ENCODE measurements at places on chromosomes 4 and X. TPM values are rescaled to one million over a fixed set of nuclear protein-coding genes. Genes with fewer than 3 reads are reported as not detected.

- no peak for DNase-seq
- H3K27ac ChIP-seq, result no peak overlapping the region
- no peaks in the 10 kb centered on the region for H3K4me1 ChIP-seq
- no peaks in the 10 kb centered on the region for H3K36me3 ChIP-seq
Observed at GRCh38 chr4:130183766-130184165, 1087.8 kb downstream of the C4orf33 start.

MAGEC2 gene
- total RNA-seq, result not detected

- H3K36me3 ChIP-seq, result no peaks in the 10 kb centered on the region
- H3K27me3 ChIP-seq, result no peaks in the 10 kb centered on the region
- no peak overlapping the region for H3K27ac ChIP-seq
- DNase-seq, result no peak
- H3K4me1 ChIP-seq, result no peaks in the 10 kb centered on the region
Observed at GRCh38 chr4:105002278-105002677, 144.4 kb upstream of the TET2 start.

HOPX gene
- 4.2 TPM for total RNA-seq

- H3K27me3 ChIP-seq, result no peaks in the 10 kb centered on the region
- no peak overlapping the region for H3K4me3 ChIP-seq
- H3K27ac ChIP-seq, result no peak overlapping the region
- H3K4me1 ChIP-seq, result no peaks in the 10 kb centered on the region
Observed at GRCh38 chrX:4994855-4995254, 1233.8 kb downstream of the NLGN4X start.

GRCh38 chr4:4689694-4690440 lies 148.0 kb upstream of the STX18 start:
- no peaks in the 10 kb centered on the region for H3K27me3 ChIP-seq
- H3K4me1 ChIP-seq, result no peaks in the 10 kb centered on the region
- DNase-seq, result no peak
- no peak overlapping the region for H3K4me3 ChIP-seq

DNA sequence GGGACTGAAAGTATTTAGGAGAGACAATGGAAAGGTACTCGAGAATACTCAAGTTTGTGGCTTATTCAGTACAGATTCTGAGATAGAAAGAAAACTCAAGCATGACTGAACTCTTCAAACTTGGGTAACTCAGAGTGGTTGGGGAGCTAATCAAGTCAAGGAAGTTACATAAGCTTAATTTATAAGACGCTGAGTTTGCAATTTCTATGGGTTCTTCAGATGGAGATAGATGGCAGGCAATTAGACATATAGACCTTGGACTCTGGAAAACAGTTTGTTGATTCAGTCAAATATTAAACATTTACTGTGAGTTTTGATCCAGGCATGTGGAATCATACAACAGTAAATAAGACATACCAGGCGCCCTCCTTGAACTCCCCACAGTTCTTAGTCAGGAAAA lies 1749.9 kb upstream of the TENM3 start:
- H3K4me3 ChIP-seq, result no peak overlapping the region
- H3K27me3 ChIP-seq, result no peaks in the 10 kb centered on the region
- H3K4me1 ChIP-seq, result peaks cover 19% of the 10 kb centered on the region
- no peak for DNase-seq
- H3K36me3 ChIP-seq, result no peaks in the 10 kb centered on the region
- H3K27ac ChIP-seq, result no peak overlapping the region

IGBP1 gene
- total RNA-seq, result 69.1 TPM

TLR10 gene
- not detected for total RNA-seq

DNA sequence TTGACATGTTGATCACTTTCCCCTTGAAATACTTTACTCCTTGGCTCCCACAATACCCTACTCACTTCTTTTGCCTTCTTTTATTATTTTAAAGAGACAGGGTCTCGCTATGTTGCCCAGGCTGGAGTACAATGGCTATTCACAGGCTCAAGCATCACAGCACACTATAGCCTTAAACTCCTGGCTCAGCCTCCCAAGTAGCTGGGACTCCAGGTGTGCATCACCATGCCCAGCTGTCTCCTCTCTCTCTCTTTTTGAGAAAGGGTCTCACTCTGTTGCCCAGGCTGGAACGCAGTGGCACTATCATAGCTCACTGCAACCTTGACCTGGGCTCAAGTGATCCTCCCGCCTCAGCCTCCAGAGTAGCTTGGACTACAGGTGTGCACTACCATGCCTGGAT lies 51.6 kb downstream of the SUPT20HL2 start:
- no peak overlapping the region for H3K4me3 ChIP-seq
- no peak for DNase-seq
- H3K36me3 ChIP-seq, result no peaks in the 10 kb centered on the region
- no peak overlapping the region for H3K27ac ChIP-seq
- H3K27me3 ChIP-seq, result peaks cover 3% of the 10 kb centered on the region

DNA sequence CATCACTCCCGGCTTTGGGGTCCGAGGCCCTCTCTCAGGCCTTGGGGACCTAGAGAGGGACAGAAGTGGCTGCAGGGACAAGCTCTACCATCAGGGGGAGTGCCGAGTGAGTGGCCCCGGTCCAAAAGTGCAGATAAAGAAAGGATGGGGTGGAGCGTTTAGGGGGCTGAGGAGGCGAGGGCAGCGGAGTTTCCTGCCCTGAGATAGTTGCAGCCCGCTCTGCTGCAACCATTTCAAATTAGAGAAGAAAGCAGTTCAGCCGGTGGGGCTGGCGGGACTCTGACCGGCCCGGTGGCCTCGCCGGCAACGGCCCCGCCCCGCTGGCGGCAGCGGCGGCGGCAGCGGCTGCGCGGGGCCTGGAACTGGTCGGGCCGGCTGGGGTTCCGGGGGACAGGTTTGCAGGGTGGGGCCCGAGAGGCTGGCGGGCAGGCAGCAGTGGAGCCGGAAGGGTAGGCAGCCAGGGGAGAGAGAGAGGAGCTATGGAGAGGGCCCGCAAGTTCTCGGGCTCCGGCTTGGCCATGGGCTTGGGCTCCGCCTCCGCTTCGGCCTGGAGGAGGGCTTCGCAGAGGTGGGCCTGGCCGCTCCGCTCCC lies 7.6 kb downstream of the DLG3 start:
- no peaks in the 10 kb centered on the region for H3K36me3 ChIP-seq
- H3K4me1 ChIP-seq, result peaks cover 6% of the 10 kb centered on the region
- peak overlapping the region; percentile 94 for H3K4me3 ChIP-seq
- H3K27me3 ChIP-seq, result peaks cover 5% of the 10 kb centered on the region
- no peak overlapping the region for H3K27ac ChIP-seq

DNA sequence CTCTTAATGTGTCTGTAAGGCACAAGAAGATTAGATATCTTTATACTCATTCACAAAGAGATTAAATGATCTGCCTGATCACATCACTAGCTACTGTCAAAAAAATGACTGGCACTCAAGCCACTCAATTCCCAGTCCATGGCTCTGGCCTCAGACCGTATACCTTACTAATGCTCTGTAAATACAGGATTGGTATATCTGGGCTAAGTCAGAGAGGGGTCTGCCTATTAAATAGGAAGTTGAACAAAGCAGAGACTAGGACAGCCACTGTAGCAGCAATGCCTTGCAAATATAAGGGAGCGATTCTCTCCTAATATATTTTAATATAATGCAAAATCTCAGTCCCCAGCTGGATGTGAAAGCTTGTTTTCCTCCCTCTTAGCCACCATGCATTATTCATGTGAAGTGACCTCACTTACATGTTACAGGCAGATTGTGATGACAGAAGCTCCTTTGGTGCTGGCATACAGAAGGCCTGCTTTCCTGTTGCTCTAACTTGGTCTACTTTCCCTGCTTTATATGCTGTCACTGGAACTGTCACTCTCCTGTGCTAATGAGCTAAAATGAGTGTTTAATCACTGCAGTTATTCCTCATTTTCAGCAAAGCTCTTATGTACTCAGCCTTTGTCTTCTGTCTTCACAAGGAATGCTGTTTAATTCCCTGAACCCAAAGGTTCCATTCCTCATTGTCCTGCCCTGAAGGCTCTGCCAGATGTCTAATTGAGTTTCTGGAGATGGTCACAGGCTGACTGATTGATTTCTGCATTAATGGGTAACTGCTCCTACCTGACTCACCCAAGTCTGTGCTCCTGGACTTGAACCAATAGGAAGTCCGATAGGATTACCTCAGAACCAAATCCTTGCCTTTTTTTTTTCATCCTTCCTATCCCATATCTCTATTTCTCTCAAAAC lies 578.2 kb downstream of the KLHL13 start:
- H3K4me1 ChIP-seq, result no peaks in the 10 kb centered on the region
- no peaks in the 10 kb centered on the region for H3K36me3 ChIP-seq
- no peak overlapping the region for H3K4me3 ChIP-seq

ATP2B3 gene
- 0.10 TPM for total RNA-seq

- H3K4me1 ChIP-seq, result peaks cover 11% of the 10 kb centered on the region
- no peak for DNase-seq
- peaks cover 20% of the 10 kb centered on the region for H3K36me3 ChIP-seq
- no peak overlapping the region for H3K4me3 ChIP-seq
Observed at GRCh38 chr4:78337244-78338020, 214.1 kb upstream of the ANXA3 start.

KCNIP4 gene
- total RNA-seq, result 0.31 TPM

NIPAL1 gene
- 2.0 TPM for total RNA-seq

DNA sequence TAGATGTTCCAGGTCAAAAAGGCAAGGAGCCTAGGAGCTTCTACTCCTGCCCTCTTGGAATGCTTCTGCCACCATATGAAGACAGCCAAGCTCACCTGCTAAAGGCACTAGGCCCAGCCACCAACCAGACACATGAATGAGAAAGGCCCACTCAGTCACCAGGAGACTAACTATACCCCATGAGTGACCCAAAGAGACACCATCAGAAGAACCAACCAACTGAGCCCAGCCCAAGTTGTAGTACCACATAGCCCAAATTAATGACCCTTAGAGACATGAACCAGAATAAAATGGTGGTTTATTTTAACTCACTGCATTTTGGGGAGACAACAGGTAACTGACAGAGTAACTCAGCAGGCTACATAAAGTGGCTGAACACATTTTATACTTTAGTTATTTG lies 22.9 kb upstream of the CXCL3 start:
- H3K36me3 ChIP-seq, result no peaks in the 10 kb centered on the region
- no peaks in the 10 kb centered on the region for H3K27me3 ChIP-seq
- no peaks in the 10 kb centered on the region for H3K4me1 ChIP-seq
- DNase-seq, result no peak

DNA sequence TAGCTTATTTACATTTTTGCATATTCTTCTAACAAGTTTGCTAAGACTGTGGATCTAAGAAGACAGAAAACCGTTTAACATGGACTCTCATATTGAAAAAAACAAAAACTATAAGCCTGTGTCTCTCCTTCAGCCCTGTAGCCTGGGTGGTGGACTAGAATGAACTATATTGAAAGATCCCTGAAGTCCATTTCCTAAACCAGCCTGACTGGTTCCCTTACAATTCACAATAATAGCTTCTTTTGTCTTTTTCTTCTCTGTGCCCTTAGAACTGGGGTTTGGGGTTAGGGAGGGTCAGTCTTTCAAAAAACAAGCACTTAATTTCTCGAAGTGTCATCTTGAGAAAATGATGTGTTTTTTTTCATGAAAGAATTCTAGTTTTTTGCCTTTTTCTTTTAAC lies 59.0 kb downstream of the GSTCD start:
- peaks cover 4% of the 10 kb centered on the region for H3K36me3 ChIP-seq
- no peaks in the 10 kb centered on the region for H3K27me3 ChIP-seq
- DNase-seq, result no peak
- no peak overlapping the region for H3K4me3 ChIP-seq
- H3K27ac ChIP-seq, result no peak overlapping the region

NXF2 gene
- 0.67 TPM for total RNA-seq

- H3K4me3 ChIP-seq, result no peak overlapping the region
- peaks cover under 1% of the 10 kb centered on the region for H3K36me3 ChIP-seq
- no peak overlapping the region for H3K27ac ChIP-seq
- no peak for DNase-seq
- H3K27me3 ChIP-seq, result no peaks in the 10 kb centered on the region
- no peaks in the 10 kb centered on the region for H3K4me1 ChIP-seq
Observed at GRCh38 chr4:184907216-184907615, 81.4 kb upstream of the ACSL1 start.

DNA sequence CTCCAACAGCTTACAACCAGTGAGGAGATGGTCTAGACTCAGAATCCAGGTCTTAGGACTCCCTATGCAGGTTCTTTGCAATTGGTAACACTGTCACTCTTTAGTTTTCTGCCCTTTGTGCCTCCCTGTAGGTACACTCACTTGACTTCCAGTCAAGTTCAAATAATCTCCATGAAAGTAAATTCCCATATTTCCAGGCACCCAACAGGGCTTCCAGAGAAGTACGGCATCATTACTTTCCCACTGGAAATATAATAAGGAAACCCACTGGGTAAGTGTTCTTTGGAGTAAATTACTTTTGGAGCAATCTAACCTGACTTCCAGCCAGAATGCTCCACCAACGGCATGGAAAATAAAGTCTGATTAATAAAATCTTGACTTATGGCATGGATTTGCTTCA lies 338.9 kb downstream of the HNRNPD start:
- no peaks in the 10 kb centered on the region for H3K27me3 ChIP-seq
- H3K36me3 ChIP-seq, result no peaks in the 10 kb centered on the region
- peaks cover 16% of the 10 kb centered on the region for H3K4me1 ChIP-seq
- no peak overlapping the region for H3K27ac ChIP-seq
- no peak overlapping the region for H3K4me3 ChIP-seq
- DNase-seq, result no peak

GRCh38 chrX:107619885-107620322 lies 8.4 kb upstream of the PRPS1 start:
- DNase-seq, result no peak
- no peaks in the 10 kb centered on the region for H3K36me3 ChIP-seq
- no peak overlapping the region for H3K4me3 ChIP-seq
- peaks cover 2% of the 10 kb centered on the region for H3K27me3 ChIP-seq
- no peaks in the 10 kb centered on the region for H3K4me1 ChIP-seq
- H3K27ac ChIP-seq, result no peak overlapping the region

GRCh38 chr4:48042979-48043461 lies 26.4 kb downstream of the NIPAL1 start:
- peaks cover 9% of the 10 kb centered on the region for H3K4me1 ChIP-seq
- no peaks in the 10 kb centered on the region for H3K36me3 ChIP-seq
- no peak overlapping the region for H3K4me3 ChIP-seq
- no peak overlapping the region for H3K27ac ChIP-seq
- no peak for DNase-seq

GRCh38 chr4:118390121-118390520 lies 37.3 kb upstream of the PRSS12 start:
- no peaks in the 10 kb centered on the region for H3K36me3 ChIP-seq
- no peaks in the 10 kb centered on the region for H3K4me1 ChIP-seq
- H3K27me3 ChIP-seq, result no peaks in the 10 kb centered on the region
- DNase-seq, result no peak
- H3K4me3 ChIP-seq, result no peak overlapping the region

- no peaks in the 10 kb centered on the region for H3K4me1 ChIP-seq
- no peak overlapping the region for H3K4me3 ChIP-seq
- H3K36me3 ChIP-seq, result no peaks in the 10 kb centered on the region
- peaks cover 1% of the 10 kb centered on the region for H3K27me3 ChIP-seq
- H3K27ac ChIP-seq, result no peak overlapping the region
- no peak for DNase-seq
Observed at GRCh38 chr4:155248002-155248896, 39.8 kb downstream of the NPY2R start.

- no peak for DNase-seq
- H3K36me3 ChIP-seq, result peaks cover 9% of the 10 kb centered on the region
- peaks cover 5% of the 10 kb centered on the region for H3K27me3 ChIP-seq
Observed at GRCh38 chr4:100424376-100424775, 93.4 kb downstream of the EMCN start.

- no peak overlapping the region for H3K27ac ChIP-seq
- no peaks in the 10 kb centered on the region for H3K27me3 ChIP-seq
- H3K4me3 ChIP-seq, result no peak overlapping the region
- H3K4me1 ChIP-seq, result no peaks in the 10 kb centered on the region
Observed at GRCh38 chr4:108263057-108263456, 94.3 kb upstream of the LEF1 start.

GRCh38 chr4:140579278-140579677 lies 10.5 kb upstream of the UCP1 start:
- H3K4me1 ChIP-seq, result no peaks in the 10 kb centered on the region
- no peak overlapping the region for H3K4me3 ChIP-seq
- H3K27me3 ChIP-seq, result no peaks in the 10 kb centered on the region
- H3K36me3 ChIP-seq, result no peaks in the 10 kb centered on the region

- H3K4me1 ChIP-seq, result no peaks in the 10 kb centered on the region
- H3K27ac ChIP-seq, result no peak overlapping the region
Observed at GRCh38 chr4:126458993-126459392, 1144.2 kb downstream of the FAT4 start.

Measured in endothelial cell (in vitro differentiated cells).